ENCODE measurements at places on chromosomes 6 and 20.

DNA sequence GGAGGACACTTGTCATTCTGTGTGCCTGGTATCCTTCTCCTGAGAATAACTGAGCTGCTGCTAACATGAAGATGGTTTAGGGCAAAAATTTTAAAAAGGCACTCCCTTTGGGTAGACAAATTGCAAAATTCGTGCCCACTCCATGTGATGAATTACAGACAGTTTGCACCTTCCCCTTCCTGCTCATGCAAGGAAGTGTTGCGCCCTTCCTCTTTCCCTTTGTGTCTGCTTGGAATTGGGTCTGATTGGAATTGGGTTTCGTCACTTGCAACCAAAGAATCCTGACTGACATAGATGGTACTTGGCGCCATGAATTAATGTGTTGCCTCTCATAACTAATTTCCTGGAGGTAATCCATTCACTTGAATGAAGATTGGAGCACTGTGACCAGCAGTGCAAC, 62.3 kb upstream of the SHLD1 start:
- no peak for ATAC-seq

DNA sequence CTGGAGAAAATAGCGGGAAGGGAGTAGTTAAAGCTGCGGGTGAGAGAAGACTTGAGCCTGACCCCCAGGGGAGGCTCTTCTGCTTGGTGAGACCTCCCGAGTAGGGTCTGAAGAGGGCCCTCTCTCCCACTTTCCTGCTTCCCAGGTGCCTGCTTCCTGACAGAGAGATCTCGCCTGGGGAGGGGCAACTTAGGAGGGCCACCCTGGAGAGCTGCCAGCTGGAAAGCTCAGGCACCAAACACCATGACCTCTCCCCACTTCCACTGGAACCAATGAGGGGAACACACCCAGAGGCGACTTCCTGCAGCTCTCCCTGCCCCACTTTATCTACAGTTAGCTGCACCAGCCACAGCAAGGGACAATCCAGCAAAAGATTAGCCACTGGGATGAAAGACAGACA, 208.0 kb downstream of the TBXT start:
- ATAC-seq, result no peak

DNA sequence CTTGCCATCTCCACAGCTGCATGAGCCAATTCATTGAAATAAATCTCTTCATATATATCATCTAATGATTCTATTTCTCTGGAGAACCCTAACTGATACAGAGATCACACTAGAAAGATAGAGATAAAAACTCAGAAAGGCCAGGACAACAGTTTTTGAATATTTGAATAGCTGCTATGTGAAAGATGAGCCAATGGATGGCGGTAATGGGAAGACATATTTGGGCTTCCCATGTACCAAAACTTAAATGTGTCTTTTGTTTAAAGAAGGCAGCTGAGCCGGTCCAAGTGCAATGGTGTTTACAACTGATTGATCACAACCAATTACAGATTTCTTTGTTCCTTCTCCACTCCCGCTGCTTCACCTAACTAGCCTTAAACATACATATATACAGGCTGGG, 35.1 kb downstream of the SGK1 start:
- no peak for ATAC-seq

DNA sequence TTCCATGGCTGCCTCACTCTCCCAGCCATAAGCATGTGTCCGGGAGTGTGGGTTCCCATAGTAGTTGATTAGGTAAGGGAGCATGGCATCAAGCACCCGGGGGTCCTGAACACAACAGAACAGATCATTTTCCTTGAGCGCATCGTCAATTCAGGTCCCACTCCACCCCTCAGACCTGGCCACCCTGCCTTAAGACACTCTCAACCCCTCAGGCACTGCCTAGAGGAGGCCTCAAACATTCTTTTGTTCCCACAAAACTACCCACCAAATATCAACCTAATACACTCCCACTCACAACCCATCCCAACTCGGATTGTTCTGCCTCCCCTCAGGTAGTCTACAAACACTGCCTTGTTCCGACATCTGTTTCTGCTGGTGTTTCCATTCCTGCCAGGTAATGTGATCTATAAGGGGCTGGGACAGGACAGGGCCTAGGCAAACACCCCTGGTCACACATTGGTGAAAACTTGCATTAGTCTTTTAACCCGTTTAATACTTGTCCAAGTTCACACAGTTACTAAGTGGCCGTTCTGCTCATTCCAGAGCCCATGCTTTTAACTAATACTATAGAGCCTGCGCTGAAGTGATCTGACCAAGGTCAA, 1.4 kb downstream of the NFS1 start:
- no peak for ATAC-seq

GRCh38 chr20:20293691-20294385, 74.1 kb upstream of the INSM1 start:
- ATAC-seq, result no peak

DNA sequence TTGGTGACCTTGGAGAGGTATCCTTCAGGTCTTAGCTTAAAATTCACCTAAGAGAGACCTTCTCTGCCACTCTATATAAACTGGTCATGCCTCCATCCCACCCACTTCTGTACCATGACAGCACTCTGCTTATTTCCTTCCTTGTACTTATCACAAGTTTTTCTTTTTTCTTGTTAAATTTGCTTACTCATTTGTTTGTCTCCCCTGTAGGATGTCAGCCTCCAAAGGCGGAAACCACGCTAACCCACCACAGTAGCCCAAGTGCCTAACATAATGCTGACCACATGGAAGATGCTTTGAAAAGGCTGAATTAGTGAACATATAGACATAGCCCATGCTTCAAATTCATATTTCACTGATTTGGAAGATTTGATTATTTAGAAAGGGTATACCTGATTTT, 5.4 kb downstream of the BMP6 start:
- ATAC-seq, result no peak

- ATAC-seq, result no peak
Measured at GRCh38 chr6:161644521-161644920, 370.7 kb upstream of the AGPAT4 start.

GRCh38 chr20:38094373-38094891, 60.9 kb downstream of the RPRD1B start:
- ATAC-seq, result peak; percentile 32

- no peak for ATAC-seq
Measured at GRCh38 chr6:6368040-6368683, 47.7 kb upstream of the F13A1 start.

- no peak for ATAC-seq
Measured at GRCh38 chr6:30147096-30147495, 11.2 kb downstream of the TRIM40 start.

DNA sequence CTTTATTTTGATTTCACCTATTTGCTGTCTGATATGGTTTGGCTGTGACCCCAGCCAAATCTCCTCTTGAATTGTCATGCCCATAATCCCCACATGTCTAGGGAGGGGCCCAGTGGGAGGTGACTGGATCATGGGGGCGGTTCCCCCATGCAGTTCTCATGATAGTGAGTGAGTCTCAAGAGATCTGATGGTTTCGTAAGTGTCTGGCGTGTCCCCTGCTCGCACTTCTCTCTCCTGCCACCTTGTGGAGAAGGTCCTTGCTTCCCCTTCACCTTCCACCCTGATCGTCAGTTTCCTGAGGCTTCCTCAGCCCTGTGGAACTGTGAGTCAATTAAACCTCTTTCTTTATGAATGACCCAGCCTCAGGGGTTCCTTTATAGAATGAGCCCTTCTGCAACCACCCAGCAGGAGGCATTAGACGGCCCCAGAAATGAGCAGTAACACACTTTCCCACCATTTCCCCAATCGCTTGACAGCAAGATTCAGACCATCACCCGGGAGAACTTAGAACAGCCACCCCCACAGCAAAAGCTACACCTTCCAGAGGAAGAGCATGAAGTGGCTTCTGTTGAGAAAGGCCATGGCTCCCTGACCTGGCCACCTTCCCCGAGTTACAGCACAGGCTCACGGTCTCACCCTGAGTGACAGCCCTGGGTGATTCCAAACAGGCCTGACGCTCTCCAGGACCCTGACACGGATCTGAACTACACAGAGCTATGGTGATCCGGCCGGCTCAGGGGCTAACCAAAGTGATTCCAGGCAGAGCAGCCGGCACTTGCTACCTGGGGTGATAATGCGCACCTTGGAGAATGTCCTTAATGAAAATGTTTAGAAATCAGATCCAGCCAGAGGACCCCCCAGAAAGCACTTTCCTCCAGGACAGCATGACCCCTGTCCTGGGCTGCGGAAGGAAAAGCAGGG, 131.2 kb upstream of the CDH4 start:
- ATAC-seq, result peak; percentile 76

- ATAC-seq, result peak; percentile 51
Measured at GRCh38 chr20:20411402-20411801, 43.5 kb downstream of the INSM1 start.

DNA sequence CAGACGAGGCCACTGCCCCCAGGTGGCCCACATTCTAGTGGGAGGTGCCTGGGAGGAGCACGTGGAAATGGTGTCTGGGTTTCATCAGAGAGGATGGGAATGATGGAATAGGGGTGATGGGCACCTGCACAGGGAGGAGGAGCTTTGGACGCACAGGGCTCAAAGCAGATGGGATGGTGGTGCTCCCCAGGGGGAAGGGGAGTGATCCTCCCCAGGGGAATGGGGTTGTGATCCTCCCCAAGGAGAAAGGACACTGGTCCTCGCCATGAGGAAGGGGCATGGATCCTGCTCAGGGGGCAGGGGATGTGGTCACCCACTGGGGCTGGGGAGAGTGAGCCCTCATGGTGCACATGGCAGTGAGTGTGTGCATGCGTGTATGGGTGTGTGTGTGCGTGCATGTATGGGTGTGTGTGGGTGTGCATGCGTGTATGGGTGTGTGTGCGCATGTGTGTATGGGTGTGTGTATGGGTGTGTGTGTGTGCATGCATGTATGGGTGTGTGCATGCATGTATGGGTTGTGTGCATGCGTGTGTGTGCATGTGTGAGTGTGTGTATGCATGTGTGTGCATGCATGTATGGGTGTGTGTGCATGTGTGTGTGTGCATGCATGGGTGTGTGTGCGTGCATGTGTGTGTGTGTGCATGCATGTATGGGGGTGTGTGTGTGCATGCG, 49.7 kb upstream of the SLCO4A1 start:
- no peak for ATAC-seq

DNA sequence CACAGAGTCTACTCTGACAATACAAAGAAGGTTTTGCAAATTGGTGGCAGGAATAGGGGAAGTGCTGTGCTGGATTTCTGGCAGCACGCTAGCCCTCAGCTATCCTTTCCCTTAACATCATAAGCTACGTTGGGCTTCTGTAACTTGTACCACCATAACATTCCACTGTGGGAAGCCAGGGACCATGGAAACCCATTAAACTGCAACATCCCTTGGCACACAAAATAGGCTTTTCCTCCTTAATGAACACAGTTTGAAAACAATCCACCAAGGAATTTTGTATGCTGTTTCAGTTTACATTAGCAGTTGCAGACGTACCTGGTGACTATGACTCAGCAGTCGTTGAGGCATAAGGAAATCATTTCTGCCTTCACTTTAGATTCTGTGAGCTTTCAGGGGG, 203.9 kb upstream of the RAB32 start:
- ATAC-seq, result peak; percentile 67

- no peak for ATAC-seq
Measured at GRCh38 chr20:58559368-58559729, 44.1 kb upstream of the APCDD1L start.

- ATAC-seq, result no peak
Measured at GRCh38 chr6:5744497-5744896, 262.2 kb downstream of the NRN1 start.

DNA sequence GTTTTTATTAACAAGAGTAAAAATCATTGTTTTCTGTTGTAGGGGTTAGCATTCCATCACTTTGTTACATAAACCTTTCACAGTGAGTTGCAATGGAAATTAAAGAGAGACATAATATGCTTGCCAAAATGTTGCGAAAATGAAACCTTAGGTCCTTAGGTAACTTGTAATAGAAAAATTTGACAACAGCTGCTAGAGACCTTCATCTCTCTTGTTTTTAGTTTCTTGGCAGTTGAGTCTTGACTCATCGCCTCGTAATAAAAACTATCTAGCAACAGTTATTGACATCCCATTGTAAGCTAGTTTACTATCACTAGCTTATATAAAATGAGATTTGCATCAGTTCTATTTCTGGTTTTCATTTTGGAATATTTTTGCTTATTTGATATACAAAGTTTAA, 179.0 kb upstream of the MMS22L start:
- ATAC-seq, result no peak

DNA sequence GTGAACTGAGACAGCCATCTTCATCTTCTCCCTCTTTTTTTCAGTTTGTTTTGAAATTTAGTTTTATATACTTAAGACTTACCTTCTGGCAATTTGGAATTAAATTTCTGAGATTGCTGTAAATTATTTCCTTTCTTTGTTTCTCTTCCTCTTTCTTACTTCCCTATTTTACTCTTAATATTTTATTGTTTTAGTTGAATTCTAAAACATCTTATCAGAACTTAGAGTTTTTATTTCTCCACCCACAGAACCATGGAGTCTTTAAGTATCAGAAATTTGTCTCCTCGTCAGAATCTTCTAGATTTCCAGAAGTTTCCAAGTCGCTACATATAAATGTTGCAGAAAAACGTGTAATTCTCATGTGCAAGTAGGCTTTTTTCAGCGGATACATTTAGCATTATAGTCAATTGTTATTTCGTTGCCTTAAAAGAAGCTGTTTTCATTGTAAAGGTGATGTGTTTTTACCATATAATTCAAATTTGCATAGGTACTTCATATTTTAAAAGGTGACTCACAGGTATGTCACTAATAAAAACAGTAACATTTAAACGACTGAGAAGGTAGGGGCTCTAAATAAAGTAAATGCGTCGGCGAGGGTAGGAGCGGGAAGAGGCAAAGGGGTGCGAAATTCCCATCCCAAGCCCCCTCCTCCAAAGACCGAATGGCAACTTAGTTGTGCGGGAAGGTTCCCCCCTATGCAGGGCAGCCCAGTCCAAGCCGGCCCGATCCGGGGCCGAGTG, 866 bp upstream of the MYO6 start:
- ATAC-seq, result no peak

DNA sequence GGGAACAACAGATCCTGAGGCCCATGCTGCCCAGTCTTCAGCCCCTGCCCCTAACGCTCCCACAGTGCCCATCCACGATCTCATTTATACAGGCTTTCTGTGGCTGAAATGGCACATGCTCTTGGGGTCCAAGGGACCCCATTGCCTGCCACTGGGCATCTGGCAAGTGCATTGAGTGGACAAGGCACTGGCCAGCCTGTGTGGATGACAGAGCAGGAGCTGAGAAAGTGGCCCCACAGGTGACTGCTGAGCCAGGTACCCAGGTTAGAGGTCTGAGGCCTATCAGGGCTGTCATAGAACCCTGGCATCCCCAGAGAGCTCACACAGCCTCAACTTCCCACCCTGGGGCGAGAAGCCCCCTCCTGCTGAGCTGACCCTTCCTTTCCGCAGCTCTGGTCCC, 86.0 kb upstream of the NXT1 start:
- ATAC-seq, result no peak

DNA sequence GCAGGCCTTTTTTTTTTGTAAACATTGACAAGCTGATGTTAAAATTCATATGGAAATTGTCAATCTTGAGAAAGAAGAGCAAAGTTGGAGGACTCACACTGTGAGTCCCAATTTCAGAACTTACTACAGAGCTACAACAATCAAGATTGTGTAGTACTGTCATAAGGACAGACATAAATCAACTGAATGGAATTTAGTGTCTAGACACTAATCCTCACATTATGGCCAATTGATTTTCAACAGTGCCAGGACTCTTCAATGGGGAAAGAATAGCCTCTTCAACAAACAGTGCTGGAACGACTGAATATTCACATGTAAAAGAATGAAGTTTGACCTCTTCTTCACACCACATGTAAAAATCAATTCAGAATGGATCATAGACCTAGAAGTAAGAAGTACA, 60.8 kb downstream of the TGM2 start:
- no peak for ATAC-seq

- ATAC-seq, result no peak
Measured at GRCh38 chr6:21628160-21628559, 34.6 kb downstream of the SOX4 start.

Data from motor neuron (in vitro differentiated cells).